ENCODE measurements at places on chromosomes 4 and X.

DNA sequence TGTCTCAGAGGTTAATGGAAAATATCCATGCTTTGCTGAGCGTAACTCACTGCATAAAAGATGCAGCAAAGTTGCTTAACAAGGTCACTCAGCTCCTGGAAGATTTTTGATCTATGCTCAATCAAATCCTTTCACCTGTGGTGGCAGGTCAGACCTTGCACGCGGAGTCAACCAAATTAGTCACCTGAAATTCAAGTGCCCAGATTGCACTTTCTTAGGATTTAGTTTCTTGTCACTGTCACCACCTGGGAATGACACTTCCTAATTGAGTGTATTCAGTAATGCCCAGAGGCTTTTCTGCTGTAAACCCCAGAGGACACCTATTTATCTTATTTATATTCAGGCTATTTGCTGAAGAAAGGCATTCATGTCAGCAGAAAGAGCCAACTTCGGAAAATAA lies 215.8 kb upstream of the SMIM31 start:
- no peak for DNase-seq

GRCh38 chrX:46250151-46250550 lies 295.1 kb downstream of the ZNF674 start:
- no peak for DNase-seq

GRCh38 chrX:112687189-112687691 lies 7.5 kb upstream of the LHFPL1 start:
- no peak for DNase-seq

- DNase-seq: peak; percentile 27
Measured at GRCh38 chrX:149074398-149074797, 430.7 kb downstream of the IDS start.

GRCh38 chr4:40394236-40394635 lies 59.1 kb downstream of the CHRNA9 start:
- DNase-seq: no peak

- no peak for DNase-seq
Measured at GRCh38 chr4:82823062-82823461, 24.5 kb upstream of the SCD5 start.

GRCh38 chr4:114205261-114205660 lies 225.8 kb upstream of the ARSJ start:
- no peak for DNase-seq

GRCh38 chr4:179325181-179325580 lies 1882.9 kb upstream of the AGA start:
- DNase-seq: no peak

DNA sequence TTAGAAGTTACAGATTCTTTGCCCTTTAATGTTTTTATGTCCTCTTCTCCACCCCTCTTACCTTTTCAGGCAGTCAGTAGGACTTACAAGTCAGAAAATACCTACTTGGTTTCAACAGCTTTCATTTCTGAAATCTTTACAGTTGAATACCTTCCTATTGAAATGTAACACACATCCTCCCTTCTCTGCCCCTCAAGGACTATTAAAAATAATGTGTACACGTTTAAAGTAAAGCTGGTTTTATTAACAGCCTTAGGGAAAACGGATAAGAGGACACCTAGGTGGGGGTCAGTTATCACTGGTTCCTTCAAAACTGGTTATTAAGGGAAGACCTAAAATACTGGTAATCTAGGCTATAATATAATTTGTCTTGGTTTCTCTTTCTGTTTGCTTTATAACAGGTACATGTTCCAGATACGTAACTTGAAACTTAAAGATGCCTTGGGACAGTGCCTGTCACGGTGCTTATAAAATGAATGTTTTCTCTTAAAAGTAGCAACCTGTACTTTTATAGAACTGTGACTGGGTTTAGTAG lies 1.8 kb downstream of the CCSER1 start:
- no peak for DNase-seq

GRCh38 chr4:139470997-139471665 lies 17.2 kb downstream of the RAB33B start:
- DNase-seq: no peak

- no peak for DNase-seq
Measured at GRCh38 chrX:107744868-107745267, 30.7 kb downstream of the TSC22D3 start.

DNA sequence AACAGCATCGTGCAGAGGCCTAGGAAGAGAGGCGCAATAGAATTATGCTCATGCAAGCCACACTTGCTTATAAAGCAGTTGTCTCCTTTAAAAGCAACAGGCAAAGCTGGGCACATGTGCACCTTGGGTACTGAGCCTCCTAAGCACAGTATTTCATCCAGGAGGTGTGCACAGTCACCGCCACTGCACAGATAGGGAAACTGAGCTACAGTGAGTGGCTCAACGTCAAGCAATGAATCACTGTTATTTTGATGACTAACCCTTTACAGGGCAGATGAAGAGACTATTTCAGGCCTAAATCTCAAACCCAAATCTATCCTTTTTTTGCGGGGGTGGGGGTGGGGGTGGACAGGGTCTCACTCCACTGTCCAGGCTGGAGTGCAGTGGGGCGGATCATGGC lies 42.3 kb downstream of the BCOR start:
- no peak for DNase-seq

GRCh38 chr4:73607375-73608033 lies 12.7 kb downstream of the RASSF6 start:
- DNase-seq: no peak

- DNase-seq: no peak
Measured at GRCh38 chrX:120819126-120819525, 56.5 kb downstream of the CT47B1 start.

GRCh38 chr4:71009890-71010588 lies 16.6 kb downstream of the DCK start:
- no peak for DNase-seq

DNA sequence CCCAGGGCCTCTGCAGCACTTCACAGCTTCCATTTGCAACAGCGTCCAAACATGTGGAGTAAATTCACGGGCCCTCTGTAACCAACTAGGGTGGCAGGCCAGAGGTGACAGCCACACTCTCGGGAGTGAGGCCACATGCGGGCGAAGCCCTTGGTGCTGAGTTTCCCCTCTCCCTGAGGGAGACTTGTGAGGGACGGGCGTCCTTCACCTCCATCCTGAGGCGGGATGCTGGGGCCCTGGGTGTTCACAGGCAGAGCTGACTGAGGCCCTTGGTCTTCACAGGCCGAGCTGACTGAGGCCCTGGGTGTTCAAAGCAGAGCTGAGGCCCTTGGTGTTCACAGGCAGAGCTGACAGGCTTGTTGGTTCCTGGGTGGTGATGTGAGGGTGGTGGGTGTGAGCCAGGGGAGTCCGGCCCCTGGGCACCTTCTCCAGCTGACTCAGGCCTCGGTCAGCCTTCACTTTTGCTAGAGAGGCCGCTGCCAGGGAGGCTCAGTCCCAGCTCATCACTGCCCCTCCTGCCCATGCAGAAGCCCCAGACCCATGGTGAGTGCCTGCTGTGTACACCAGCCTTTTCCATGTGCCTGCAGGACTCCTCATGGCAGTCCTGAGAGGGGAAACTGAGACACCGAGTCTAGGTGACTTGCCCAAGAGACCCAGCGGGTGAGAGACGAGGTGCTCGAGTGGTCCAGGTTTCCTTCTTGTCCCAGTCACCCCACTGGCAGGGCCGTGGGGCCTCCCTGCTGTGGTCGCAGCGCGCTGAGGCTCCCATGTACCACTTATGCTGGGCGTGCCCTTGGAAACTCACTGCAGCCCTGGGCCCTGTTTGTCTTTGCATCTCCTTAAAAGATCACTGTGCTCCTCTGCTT lies 8.5 kb downstream of the WFS1 start:
- DNase-seq: no peak

- DNase-seq: no peak
Measured at GRCh38 chr4:187664011-187664410, 331.6 kb upstream of the ZFP42 start.

- DNase-seq: no peak
Measured at GRCh38 chrX:86806786-86807185, 658.5 kb downstream of the DACH2 start.

GRCh38 chr4:187663076-187663475 lies 332.5 kb upstream of the ZFP42 start:
- no peak for DNase-seq

DNA sequence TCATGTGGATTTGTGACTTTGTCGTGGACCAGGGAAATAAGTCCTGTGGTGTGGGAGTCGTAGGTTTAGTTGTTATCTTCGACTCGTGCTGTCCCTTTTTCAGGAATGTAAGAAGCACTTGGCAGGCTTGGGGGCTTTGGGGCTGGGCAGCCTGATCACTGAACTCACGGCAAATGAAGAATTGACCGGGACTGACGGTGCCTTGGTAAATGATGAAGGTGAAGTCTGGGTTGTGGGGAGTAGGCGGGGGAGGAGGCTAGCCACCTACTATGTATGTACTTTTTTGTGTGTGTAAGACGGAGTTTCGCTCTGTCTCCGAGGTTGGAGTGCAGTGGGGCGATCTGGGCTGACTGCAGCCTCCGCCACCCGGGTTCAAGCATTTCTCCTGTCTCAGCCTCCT lies 1.2 kb downstream of the TAF1 start:
- no peak for DNase-seq

DNA sequence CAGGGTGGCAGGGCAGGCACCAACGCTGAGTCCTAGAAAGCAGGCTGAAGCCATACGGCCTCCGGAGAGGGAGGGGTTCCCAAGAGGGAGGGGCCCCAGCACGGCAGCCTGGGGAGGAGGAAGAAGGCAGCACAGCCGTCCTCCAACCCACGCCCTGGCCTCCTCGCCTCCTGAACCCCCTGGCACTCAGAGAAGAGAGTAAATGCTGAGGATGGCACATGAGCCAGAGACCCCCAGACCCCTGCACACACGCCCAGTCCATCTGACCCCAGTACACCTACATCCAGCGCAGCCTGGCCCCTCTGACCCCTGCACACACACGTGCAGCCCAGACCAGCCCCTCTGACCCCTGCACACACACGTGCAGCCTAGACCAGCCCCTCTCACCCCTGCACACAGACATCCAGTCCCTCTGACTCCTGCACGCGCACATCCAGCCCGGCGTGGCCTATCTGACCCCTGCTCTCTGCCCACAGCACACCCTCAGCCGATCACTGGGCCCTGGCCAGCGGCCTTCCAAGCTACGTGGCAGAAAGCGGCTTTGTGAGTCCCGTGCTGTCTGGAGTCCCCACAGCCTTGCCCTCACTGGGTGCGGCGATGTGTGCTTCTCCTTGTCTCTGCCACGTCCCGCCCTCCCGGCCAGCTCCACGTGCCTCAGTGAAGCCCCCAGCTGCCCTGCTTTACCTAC lies 18.5 kb downstream of the ATP5ME start:
- DNase-seq: no peak

- no peak for DNase-seq
Measured at GRCh38 chrX:100477958-100478357, 67.9 kb upstream of the PCDH19 start.

- no peak for DNase-seq
Measured at GRCh38 chrX:148854306-148854705, 353.9 kb downstream of the AFF2 start.

DNA sequence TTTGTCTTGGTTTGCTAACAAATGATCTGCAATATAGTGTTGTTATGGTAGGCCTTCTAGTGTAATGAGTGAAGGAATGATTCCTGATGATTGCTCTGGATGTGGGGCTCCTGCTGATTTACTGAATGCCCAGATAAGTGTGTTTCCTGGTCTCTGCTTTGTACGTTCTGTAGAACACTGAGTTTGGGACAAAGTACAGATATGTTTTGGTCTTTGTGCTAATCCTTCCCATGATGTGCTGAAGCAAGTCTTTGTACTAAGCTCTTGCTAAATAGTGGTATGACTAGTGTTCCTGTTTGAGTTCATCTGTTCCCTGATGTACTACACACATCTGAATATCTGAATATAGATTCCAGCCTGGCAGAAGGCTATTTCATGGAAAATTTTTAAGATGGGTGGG lies 36.9 kb upstream of the XIAP start:
- DNase-seq: no peak

DNA sequence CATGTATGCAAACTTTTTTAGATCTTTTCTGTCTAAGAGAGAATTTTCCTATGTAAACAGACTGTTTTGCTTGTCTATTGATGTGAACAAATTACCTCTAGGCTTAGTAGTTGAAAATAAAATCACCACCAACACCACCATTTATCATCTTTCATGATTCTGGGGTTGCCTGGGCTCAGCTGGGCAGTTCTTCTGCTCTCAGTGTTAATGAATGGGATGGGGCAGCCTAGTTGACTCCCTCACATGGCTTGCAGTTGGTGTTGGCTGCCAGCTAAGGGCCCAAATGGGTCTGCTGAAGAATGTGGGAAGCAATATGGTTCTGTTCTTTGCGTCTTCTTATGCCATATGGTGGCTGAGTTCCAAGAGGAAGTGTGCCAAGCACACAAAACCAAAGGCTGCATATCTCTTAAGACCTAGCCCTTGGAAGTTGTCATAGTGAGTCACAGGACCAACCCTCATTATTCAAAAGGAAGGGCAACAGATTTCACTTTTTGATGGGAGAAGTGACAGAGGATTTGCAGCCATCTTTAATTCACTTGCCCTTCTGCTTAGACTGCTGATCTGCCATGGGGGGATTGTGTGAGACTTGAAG lies 17.9 kb downstream of the REELD1 start:
- DNase-seq: no peak

GRCh38 chr4:121199742-121200561 lies 35.8 kb upstream of the TNIP3 start:
- no peak for DNase-seq

DNA sequence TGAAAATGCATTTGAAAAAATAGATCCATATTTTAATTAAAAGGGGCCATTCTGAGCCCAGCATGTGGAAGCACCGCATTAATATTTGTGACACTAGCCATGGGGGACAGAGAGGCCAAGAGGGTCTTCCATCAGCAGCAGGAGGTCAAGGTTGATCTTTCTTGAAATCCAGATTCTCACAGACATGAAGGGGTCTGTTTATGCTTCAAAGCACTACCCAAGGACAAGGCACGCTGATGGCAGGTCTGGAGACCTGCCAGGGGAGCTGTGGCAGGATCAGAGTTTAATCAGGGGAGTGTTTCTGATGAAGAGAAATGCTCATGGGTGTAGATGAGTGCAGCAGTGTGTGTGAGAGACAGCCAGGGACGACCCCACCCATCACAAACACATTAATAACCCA lies 243.3 kb downstream of the LDB2 start:
- no peak for DNase-seq

DNA sequence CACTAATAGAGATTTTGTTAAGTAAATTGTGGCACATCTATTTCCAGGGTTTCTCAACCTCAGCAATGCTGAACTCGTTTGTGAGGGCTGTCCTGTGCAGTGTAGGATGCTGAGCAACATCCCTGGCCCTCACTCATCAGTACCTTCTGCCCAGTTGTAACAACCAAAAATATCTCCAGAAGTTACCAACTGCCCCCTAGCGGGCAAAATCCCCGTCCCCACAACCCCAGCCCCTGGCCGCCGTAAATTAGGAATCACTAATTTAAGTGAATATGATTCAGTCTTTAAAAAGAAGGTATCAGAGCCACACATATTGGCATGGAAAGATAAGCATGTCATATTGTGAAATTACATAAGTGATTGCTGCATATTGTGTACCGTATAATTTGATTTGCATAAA lies 123.4 kb downstream of the ASB9 start:
- no peak for DNase-seq
